Choroid plexus epithelial cell (primary cell): ENCODE measurements at places on chromosomes 1 and 21.

- DNase-seq, result no peak
These were observed 26.2 kb upstream of the SLAMF1 start for GRCh38 chr1:160672789-160673695.

GRCh38 chr1:35477870-35478269 lies 79.3 kb downstream of the KIAA0319L start:
- no peak for DNase-seq

GRCh38 chr21:46152927-46153246 lies 2.5 kb downstream of the FTCD start:
- DNase-seq, result no peak

- DNase-seq, result no peak
These were observed 240.2 kb upstream of the PTBP2 start for GRCh38 chr1:96481409-96481808.

- DNase-seq, result peak; percentile 63
These were observed 4.1 kb downstream of the UQCRHL start for GRCh38 chr1:15803380-15803779.

DNA sequence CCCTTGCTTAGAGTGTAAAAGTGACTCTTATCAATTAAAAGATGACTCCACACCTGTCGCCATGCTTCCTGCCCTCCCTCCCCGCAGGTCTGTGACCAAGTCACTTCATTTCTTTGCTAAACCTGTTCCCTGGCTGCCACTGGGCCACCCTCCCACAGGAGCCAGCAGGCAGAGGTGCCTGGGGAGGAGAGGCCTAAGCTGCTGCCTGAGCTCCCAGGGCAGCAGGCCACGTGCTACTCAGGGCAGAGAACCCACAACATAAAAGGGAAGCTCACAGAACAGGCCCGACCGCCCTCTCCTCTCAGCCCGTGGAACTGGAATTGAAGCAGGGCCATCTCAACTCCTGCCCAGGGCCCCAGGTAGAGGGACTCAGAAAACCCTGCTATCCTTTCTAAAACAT lies 4.9 kb downstream of the C1orf198 start:
- no peak for DNase-seq

- DNase-seq, result no peak
These were observed 61.0 kb downstream of the TIAM1 start for GRCh38 chr21:31283025-31283424.

DNA sequence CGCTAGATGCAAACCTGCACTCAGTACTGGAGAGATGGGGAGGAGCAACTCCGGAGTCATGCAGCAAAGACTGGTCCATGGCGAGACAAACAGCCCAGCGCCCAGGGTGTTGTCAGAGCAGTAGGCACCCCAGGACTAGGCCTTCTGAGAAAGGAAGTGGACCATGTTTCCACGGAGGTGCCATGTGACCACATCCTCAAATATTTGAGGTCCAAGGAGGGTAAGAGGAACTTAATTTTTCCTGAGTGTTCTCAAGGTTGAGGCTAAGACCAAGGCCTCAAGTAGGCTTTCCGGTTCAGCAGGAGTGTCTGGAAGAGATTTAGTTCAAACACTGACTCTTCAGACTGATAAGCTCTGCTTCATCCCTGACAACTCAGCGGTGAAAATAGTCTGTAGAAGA lies 186.2 kb downstream of the RHOU start:
- no peak for DNase-seq

DNA sequence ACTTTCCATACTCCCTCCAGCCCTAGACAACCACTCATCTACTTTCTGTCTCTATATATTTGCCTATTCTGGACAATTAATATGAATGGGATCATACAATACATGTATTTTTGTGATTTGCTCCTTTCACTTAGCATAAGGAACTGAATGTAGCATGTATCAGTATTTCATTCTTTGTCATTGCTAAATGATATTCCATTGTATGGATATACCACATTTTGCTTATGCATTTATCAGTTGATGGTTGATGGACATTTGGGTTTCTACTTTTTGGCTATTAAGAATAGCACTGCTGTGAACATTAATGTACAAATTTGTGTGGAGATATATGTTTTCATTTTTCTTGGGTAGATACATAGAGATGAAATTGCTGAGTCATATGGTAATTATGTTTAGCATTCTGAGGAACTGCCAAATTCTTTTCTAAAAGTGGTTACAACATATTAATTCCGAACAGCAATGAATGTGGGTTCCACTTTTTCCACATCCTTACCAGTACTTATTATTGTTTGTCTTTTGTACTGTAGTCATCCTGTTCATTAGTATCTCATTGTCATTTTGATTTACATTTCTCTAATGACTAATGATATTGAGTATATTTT lies 121.0 kb downstream of the LRRC40 start:
- DNase-seq, result peak; percentile 63

DNA sequence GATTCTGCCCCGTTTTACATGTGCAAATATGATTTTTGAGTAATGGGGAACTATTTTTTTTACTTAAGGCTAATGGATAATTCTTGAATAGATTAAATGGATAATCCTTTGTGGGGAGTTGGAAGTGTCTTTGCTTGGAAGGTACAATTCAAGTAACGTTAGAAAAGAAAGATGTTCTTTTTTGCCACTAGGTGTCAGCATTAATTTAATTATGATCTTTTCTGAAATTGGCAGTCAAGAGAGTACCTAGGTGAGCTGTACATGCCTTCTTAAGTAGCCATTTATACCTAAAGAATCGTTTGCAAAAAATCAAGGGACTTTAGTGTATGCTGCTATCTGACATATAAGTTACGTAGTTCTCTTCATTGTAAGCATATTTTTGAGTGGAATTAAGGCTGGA lies 2.2 kb downstream of the FBXO28 start:
- DNase-seq, result peak; percentile 74

GRCh38 chr1:170568197-170568596 lies 36.2 kb downstream of the GORAB start:
- DNase-seq, result no peak

GRCh38 chr1:247517795-247518612 lies 18.2 kb downstream of the OR2C3 start:
- DNase-seq, result no peak

DNA sequence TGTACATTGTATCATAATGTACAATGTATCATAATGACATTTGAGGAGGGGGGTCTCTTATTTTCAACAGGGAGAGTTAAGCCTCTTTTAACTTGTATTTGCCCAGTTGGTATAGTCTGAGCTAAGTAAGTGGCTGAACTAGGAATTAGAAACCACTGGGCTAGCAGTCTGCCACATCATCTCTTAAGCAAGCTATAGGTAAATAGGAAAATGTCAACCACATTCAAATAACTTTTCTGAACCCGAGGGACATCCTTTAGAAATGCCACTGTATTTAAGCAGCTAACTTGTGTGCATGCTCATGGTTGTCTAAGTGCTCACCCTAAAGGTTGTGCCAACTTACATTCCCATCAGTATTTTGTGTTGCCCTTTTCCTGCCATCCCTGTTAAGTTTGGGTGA lies 35.5 kb upstream of the ASB17 start:
- DNase-seq, result no peak

DNA sequence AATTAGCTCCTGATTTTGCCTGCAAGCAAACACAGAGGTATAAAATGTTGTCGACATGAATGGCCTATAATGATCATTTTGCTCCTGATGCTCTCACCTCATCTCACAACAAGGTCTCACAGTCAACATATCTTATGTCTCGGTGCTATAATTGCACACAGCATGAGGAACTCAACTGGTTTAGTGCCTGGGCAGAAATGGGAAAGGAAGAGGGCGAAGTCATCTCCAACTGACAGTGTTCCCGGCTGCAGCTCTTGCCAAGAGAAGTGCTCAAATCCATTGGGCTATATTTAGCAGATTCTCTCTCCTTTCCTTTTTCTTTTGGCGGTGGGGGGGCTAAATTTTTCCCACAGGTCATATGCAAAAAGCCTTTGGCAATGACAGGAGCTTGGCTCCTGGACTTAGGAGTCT lies 53.0 kb downstream of the SLC45A1 start:
- DNase-seq, result no peak

- no peak for DNase-seq
These were observed 98.3 kb upstream of the CD55 start for GRCh38 chr1:207223162-207223561.

GRCh38 chr1:183648042-183648441 lies 5.1 kb downstream of the APOBEC4 start:
- peak; percentile 41 for DNase-seq

DNA sequence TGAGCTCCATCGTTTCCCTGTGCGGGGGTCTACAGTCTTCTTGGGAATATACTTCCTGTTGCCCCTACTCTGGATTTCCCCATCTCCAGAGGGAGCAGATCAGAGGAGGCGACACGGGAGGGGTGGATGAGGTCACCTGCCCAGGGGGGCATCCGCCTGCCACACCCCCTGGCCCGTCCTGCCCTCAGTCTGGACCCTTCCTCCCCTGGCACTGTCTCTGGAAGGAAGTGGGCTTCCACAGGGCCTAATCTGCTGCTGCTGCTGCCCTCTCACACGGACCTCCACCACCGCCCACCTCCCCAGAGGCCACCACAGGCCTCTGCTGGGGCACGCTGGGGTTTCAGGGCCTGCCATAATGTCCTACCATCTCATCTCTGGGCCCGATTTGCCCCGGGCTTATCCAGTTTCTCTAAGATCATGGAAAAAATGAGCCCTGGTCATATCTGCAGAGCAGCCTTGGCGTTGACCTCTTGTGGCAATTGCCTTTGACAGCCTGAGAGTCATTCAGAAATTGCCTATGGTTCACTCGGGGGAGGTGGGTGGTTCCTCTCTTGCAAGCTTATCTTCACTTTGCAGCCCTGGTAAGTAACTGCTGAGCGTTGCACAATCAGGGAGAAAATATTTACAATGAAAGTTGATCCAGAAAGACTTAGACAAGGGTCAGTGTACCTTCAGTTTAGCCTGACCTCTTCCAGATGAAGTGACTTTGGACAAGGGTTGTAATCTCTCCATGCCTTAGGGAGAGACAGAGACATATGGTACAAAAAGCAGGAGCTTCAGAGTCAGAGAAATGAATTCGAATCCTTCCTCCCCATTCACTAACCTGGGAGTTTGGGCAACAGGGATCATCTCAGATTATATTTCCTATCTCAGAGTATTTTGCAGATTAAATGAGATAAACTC lies 252.4 kb downstream of the TOMM20 start:
- DNase-seq, result peak; percentile 69

DNA sequence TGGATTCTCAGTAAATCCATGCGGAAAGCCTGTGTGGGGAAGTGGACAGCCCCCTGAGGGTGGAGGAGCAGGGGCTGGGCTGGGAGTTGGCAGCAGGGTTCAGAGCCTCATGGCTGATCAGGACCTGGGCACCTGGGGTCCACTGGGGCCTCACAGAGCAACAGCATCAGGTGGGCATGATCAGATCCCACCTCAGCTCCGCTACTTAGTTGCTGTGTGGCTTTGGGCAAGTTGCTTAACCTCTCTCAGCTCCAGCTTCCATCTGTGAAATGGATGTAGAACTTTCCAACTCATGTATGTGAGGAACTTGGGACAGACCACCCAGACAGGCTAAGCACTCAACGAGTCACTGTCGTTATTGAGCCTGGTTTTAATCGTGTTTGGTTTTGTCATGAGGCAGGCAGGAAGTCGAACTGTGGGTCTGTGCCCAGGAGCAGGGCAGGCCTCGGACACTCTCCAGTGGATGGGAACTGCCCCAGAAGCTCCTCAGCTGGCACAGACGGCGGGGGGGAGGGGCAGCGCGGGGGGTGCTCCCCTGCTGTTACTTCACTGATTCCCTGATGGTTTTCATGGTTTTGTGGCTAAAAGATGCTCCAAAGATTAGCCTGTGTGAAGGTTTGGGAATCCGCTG lies 155.8 kb upstream of the TMEM51 start:
- DNase-seq, result no peak

DNA sequence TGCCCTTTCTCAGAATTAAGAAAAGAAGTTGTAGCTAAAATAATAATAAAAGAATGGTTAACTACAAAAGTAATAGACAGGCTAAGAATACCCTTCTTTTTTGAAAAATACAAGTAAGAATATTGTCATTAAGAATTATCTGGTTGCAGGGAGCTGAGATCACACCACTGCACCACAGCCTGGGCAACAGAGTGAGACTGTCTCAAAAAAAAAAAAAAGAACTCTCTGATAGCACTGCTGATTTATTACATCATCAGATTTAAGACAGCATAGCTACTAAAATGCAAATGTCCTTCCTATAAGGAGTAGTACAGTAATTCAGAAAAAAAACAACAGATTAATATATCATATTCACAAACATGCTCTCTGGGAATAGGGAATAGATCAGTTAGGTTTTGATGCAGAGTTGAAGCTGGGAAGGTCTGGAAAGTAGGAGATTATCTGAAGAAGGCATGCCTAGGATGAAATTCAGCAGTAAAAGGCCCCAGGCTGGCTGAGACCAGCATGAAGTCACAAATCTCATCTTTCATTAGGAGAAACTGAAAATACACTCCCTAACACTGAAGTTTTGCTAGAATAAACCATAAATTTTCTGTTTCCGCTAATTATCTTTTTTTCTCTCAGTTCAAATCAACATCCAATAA lies 30.7 kb upstream of the ANGPTL1 start:
- no peak for DNase-seq

- DNase-seq, result peak; percentile 86
These were observed 17.5 kb upstream of the VSIG8 start for GRCh38 chr1:159879977-159880376.

- no peak for DNase-seq
These were observed 574.1 kb downstream of the PTPRU start for GRCh38 chr1:29810121-29811120.

DNA sequence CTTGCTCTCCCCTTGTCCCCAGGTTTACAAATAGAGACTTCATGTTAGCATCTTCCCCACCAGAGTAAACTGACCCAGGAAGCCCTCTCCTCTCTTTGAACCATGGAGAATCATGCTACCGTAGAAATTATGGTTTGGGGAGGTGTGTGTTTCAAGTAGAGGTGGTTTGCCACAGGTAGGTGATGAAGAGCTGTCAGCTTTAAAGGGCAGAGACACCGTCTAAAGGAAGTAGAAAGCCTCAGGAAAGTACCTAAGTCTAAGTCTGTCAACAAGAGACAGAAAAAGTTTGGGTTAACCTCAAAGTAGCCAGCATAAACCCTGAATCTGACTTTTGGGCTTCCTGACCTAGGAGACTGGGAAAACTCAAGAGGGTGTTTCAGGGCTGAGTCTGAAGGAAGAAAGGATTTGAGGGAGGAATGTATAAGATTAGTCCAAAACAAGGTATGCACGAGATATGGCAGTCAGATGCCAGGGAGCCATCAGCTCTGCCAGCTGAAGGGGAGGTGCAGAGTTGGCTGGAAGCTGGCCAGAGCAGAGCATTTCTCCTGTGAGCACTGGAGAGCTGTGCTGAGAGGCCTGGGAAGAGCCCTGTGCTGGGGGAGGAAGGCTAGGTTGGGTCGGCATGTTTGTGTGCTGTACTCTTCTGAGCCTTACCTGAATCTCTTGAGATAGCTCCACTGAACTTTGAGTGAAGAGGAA lies 14.3 kb downstream of the ADAMTSL4 start:
- peak; percentile 51 for DNase-seq

DNA sequence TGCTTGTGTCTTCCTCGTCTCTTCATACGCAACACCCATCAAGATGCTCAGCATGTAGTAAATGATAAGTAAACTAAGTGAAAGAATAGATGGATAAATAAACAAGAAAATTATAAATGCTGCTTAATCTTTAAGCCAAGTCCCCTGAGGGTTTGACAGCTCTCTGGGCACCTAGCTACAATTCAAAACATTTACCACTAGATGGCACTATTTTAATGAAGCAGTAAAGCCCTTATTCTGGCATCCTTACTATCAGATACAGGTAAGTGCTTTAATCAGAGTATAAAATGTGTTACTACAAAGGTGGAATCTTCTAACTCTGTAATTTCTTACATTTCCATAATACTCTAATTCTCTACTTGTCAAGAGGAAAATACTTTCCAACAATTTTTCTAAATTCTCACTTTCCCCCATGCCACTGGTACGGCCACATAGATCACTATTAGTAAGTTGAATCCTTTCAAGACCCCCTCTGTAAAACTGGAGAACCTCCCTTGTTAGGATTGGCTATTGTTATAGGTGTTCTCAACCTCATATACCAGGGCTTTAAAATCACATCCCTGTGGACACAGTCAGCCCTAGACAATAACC lies 137.8 kb downstream of the BARHL2 start:
- DNase-seq, result peak; percentile 63
